Left kidney (tissue), 8 donors: ENCODE measurements at places on chromosomes 7 and 10. TPM values are rescaled to one million over a fixed set of nuclear protein-coding genes. Genes with fewer than 3 reads are reported as not detected.

CYP17A1 gene
- polyA plus RNA-seq = 0.42 TPM

DDC gene
- 76.2 TPM for polyA plus RNA-seq

ERVW-1 gene
- polyA plus RNA-seq = 2.7 TPM

GRM3 gene
- 0.13 TPM for polyA plus RNA-seq

TAS2R16 gene
- not detected for polyA plus RNA-seq

ASAH2 gene
- polyA plus RNA-seq = 6.8 TPM

PNLIPRP1 gene
- polyA plus RNA-seq = 0.13 TPM

TMEM176A gene
- polyA plus RNA-seq = 90.9 TPM

GARIN1A gene
- 4.2 TPM for polyA plus RNA-seq

UNCX gene
- polyA plus RNA-seq = 8.5 TPM

ANKRD61 gene
- polyA plus RNA-seq = 3.4 TPM

APBB1IP gene
- polyA plus RNA-seq = 1.3 TPM

ADCY1 gene
- polyA plus RNA-seq = 3.1 TPM

CPXM2 gene
- 4.6 TPM for polyA plus RNA-seq

PCLO gene
- 14.5 TPM for polyA plus RNA-seq

GRCh38 chr10:61961278-61961677, 59.8 kb downstream of the ARID5B start:
- DNase-seq = no peak

- no peak for DNase-seq
Observed at GRCh38 chr10:50936335-50936734, 50.9 kb upstream of the A1CF start.

- DNase-seq = no peak
Observed at GRCh38 chr7:146355216-146355615, 238.6 kb downstream of the CNTNAP2 start.

- no peak for DNase-seq
Observed at GRCh38 chr7:92767437-92767836, 68.9 kb downstream of the CDK6 start.

DNA sequence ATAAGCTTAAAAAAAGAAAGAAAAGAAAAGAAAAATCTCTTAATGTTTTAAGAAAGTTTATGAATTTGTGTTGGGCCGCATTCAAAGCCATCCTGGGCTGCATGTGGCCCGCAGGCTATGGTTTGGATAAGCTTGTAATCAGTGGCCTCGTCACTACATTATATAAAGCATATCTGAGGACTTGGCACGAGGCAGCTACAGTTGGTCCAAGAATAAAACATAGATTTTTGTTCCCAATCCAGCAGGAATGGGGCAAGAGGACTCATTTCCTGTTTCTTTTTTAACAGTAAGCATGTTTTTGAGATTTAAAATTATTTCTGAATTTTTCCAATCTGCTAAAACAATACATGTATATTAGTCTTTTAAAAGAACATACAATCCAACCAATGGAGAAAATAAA, 28.6 kb downstream of the MCM10 start:
- no peak for DNase-seq

- no peak for DNase-seq
Observed at GRCh38 chr10:48623607-48624132, 18.8 kb upstream of the ARHGAP22 start.

DNA sequence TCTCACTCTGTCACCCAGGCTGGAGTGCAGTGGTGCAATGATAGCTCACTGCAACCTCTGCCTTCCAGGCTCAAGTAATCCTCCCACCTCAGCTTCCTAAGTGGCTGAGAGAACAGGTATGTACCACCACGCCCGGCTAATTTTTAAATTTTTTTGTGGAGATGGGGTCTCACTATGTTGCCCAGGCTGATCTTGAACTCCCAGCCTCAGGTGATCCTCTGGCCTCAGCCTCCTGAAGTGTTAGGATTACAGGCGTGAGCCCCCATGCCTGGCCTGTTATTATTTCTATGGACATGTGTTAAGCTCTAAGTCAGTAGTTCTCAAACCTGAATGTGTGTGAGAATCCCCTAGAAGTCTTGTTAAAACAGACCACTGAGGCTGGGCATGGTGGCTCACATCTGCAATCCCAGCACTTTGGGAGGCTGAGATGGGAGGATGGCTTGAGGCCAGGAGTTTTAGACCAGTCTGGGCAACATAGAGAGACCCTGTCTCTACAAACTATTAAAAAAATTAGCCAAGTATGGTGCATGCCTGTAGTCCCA, 24.5 kb downstream of the TMEM270 start:
- no peak for DNase-seq

GRCh38 chr7:148854983-148855382, 29.1 kb downstream of the EZH2 start:
- no peak for DNase-seq

DNA sequence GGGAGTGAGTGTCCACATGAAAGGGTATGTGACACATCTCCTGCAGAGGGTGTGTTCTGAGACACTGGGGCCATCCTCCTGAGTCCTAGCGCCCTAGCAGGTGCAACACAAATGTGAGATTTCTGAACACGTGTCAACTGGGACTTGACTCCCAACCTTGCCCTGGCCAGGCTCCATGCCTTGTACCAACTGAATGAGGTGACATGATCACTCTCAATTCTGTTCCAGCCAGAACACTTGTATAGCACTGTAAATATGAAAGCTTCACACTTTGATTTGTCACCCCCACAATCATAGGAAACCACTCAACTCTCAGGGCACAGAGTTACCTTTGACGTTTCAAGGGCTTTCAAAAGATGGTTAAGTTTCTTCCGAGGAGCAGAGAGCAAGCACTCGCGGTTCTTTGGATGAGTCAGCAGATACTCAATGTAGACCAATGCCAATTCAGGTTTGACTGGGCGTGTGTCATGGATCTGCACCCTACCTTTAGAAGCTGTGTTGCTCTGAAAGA, 48.6 kb downstream of the NCAPG2 start:
- no peak for DNase-seq

DNA sequence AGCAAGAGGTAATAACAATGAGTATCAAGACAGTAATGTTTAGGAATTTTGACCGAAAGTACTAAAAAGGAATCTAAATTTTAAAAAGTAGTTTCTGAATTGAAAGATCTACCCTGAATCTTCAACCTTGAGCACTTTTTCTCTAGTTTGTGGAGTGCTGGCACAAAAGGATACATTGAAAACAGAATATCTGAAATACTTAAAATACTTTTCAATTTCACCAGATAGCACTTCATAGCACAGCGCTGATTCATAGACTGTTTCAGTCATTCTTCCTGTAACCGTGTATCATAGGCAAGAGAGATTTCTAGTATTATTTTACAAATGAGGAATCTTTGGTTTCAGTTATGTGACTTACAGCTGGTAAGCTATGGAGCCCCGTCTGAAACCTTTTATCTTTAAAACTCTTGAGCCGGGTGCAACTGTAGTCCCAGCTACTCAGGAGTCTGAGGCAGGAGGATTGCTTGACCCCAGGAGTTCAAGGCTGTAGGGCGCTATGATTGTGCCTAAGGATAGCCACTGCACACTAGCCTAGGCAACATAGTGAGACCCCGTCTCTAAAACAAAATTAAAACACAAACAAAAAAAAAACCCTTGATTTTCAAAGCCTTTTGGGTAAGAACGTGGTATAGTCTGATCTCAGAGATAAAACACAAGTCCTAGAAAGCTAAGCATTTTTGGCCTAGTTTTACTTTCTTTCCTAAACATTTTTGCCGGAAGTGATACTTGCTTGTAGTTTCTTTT, 35.1 kb downstream of the FHIP2A start:
- no peak for DNase-seq

- DNase-seq = no peak
Observed at GRCh38 chr7:151679881-151680612, 160.4 kb upstream of the RHEB start.

- DNase-seq = no peak
Observed at GRCh38 chr10:103727546-103727963, 127.8 kb downstream of the SH3PXD2A start.

GRCh38 chr10:72204296-72204695, 11.5 kb upstream of the ANAPC16 start:
- no peak for DNase-seq

DNA sequence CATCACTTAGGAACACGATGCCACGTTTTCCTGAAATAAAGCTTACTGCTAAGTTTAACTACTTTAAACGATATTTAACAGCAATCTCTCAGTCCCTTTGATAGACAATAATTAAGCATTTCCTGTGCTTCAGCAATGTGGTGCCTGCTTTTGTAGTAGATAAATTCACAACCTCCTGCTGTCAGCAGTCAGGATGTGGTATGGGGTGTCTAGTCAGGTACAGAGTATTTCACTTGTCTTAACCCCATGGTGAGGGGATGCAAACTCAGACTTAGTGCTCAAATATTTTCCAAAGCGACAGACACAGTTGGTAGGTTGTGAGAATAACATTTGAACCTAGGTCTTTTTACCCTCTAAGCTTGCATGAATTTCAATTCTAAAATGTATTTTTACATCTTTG, 526.2 kb upstream of the PFKP start:
- DNase-seq = no peak

DNA sequence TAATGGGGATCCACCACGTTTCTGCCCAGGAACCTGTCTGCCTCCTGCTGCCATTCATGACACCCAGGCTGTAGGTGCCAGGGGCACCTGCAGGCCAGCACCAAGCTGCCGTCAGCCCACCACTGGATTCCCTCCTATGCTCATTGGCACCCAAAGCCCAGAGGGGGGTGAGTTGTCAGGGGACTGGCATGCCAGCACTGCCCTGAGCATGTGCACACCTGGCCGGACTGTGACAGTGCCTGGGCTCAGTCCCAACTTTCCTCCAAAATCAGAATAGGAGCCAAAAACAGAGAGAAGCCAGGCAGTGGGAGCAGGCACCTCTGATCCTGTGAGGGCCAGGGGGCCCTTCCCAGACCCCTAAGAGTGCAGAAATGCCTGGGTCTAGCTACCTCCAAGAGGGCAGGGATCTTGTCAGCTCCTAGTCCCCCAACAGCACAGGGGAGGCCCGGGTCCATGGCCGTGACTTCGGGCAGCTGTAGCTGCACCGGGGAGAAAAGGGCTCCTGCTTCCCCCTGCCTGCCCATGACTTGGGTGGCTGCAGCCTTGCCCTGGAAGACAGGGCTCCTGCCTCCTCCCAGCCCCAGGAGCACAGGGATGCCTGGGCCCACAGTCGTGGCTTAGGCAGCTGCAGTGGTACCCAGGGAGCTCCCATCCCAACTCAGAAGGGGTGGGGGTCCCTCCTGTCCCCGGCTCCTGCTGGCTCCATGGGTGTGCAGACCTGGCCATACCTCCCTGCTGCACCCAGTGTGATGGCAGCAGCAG, 249.8 kb upstream of the DKK1 start:
- DNase-seq = no peak

- DNase-seq = no peak
Observed at GRCh38 chr10:3595736-3596135, 189.3 kb downstream of the KLF6 start.

GRCh38 chr7:11341285-11341944, 367.7 kb downstream of the PHF14 start:
- peak; percentile 51 for DNase-seq

DNA sequence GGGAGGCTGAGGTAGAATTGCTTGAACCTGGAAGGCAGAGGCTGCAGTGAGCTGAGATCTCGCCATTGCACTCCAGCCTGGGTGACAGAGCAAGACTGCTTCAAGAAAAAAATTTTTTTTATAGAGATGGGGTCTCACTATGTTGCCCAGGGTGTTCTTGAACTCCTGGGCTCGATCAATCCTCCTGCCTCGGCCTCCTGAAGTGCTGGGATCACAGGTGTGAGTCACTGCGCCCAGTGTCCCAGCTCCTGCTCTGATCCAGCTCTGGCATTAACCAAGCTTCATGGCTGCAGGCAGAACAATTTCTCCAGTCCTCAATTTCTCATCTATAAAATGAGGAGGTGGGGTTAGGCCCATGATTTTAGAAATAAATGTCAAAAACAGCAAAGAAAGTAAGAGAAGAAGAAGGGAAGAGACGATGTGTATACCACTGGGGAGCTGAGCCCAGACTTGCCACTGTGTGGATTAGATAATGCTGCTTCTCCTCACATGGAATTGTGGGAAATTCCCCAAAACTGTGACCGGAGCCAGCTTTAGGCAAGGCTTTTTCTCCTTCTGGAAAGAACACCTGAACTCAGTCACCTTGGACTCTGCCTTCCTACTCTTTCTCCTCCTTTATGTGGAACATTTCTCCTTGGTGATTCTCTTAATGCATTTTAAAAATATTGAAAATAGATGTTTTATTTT, 25.5 kb downstream of the IL15RA start:
- DNase-seq = no peak

GRCh38 chr7:83413424-83413823, 235.5 kb downstream of the SEMA3E start:
- no peak for DNase-seq

- DNase-seq = no peak
Observed at GRCh38 chr10:93030409-93030808, 30.2 kb upstream of the CYP26C1 start.

- DNase-seq = no peak
Observed at GRCh38 chr10:17092216-17092944, 37.2 kb downstream of the CUBN start.

- no peak for DNase-seq
Observed at GRCh38 chr10:132707121-132707775, 78.7 kb downstream of the NKX6-2 start.

DNA sequence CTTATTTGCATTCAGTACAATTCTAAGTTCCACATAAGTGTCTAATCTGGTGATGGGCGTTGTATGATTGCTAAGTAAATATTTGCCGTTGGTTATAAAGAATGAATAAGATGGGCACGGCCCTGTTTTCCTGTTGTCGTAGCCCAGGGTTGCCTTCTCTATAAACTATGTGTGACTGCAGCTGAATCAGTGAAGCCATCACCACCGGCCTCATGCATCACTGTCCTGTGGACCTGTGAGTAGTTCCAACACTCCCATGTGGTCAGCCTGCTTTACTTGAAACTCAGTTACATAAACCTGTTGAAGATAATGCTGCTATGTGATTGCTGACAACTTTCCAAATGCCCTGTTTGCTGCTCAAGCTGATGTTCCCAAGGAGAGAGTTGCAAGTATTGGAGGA, 21.6 kb upstream of the KLF6 start:
- DNase-seq = no peak

DNA sequence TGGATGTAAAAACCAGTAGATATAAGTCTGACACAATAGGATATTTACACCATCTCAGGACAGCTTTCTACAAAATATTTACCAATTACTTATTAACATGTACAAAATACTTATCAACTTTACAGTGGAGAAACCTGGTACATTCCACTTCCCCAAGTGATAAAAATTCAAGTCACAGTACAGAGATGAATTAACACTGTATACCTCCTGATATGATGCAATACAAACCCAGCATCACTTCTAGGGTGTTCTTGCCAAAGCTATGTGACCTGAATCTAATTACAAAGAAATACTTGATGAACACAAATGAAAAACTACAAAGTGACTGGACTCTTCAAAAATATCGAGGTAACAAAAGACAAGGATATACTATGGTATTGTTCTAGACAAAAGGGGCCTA, 156.4 kb upstream of the FGFR2 start:
- DNase-seq = no peak

- DNase-seq = no peak
Observed at GRCh38 chr7:111438369-111439289, 123.7 kb downstream of the IMMP2L start.

- no peak for DNase-seq
Observed at GRCh38 chr10:5903563-5903962, 13.5 kb downstream of the FBH1 start.
